ENCODE measurements at places on chromosomes 6 and 20.

- DNase-seq: peak; percentile 56
Observed at GRCh38 chr6:87436435-87436834, 28.7 kb downstream of the CFAP206 start.

GRCh38 chr6:136403110-136403980 lies 113.7 kb upstream of the BCLAF1 start:
- DNase-seq: peak; percentile 72

DNA sequence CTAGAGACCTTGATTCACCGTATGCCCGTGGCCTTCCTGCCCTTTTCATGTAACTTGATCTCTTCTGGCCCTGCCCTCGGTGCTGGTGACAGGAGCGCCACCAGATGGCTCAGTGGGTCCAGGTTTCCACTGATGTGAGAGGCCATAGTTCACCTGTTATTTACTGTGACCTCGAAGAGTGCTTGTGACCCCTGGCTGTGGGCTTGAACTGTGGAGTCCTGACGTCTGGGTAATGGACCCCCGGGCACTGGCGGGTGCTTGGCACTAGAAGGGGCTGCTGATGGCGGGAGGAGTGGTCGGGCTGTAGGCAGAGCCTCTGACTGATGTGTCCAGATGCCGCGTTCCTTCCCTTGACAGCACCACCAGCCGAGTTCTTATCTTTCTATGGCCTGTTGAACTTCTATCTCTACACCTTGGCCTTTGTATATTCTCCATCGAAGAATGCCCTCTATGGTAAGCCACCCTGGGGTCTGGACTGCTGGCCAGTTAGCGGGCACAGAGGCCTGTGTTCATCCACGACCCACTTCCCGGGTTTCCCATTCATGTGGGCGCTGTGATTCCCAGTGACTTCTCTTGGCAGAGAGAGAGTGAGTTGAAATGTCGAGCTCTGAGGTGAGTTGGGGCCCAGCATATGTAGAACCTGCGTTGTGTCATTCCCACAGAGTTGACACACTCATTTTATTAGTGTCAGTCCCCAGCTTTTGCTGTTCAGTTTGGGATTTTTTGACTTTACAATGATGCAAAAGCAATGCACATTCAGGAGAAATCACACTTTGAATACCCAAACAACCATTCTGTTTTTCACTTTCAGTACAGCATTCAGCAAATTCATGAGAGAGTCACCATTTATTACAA lies 14.9 kb downstream of the DYNLT1 start:
- no peak for DNase-seq

DNA sequence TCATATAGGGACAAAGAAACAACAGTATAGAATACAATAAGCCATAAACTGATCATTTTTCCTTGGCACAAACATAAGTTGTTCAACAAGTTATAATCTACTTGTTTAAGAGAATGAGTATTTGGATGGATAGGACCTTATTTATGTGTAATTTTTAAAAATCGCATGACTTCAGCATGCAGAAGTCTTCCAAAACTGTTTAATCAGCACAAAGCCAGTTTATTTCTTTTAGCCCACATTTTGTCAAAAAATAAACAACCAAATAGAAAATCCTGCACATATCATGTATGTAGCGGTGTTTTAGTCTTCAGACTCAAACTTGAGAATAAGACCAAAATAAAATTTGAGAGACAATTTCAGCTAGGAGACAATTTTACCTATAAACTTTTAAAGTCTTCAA lies 304.7 kb downstream of the TRDN start:
- DNase-seq: no peak

DNA sequence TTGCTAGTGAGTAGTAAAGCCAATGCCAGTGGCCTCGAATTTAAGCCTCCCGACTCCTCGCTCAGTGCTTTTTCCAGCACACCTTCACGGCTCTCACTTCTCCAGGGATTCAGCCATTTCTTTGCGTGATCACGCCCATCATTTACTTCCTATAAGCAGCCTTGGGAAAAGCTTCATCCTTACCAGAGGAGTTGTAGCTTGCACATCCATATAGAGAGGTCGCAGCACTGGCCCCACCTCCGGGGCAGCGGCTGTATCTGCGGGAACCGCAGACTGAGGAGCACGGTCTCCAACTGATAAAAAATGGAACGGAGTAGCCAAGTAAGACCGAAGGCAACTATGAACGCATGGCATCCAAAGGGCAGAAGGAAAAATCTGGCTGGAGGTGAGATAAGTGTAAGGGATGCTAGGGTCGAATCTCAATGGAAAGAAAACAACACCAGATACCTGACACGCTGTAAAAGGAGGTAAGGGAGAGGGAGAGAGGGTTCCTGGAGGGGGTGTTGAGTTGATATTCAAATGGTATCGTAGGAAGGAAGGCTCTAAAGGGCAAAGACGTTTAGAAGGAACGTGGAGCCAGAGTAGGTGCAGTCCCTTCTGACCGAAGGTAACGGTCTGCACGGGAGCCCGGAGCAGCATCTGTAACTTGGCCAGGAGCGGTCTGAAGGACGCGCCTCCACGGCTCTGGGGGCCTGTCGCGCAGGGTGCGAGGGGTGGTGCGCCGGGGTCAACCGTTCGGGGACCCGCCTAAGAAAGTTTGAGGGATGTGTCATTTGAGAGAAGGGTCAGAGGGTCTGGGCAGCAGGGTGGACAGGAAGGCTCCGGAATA lies 640 bp downstream of the NFS1 start:
- DNase-seq: peak; percentile 36

GRCh38 chr20:47400685-47401084 lies 44.2 kb upstream of the ZMYND8 start:
- DNase-seq: no peak

DNA sequence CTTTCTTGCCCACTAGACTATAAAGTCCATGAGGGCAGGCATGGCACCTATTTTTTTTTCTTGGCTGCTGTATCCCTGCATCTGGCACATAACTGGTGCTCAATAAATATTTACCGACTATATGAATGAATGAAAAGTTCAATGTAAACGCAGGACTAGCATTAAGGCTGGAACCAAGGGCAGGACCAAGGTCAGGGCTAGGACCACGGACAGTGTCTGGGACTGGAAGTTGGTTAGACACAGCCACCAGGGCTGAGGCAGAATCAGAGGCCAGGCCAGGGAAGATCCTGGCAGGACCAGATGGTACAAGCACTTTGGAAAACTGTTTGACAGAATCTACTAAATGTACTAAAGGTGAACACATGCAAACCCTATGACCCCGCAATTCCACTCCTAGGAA lies 3.7 kb downstream of the TNXB start:
- DNase-seq: no peak

DNA sequence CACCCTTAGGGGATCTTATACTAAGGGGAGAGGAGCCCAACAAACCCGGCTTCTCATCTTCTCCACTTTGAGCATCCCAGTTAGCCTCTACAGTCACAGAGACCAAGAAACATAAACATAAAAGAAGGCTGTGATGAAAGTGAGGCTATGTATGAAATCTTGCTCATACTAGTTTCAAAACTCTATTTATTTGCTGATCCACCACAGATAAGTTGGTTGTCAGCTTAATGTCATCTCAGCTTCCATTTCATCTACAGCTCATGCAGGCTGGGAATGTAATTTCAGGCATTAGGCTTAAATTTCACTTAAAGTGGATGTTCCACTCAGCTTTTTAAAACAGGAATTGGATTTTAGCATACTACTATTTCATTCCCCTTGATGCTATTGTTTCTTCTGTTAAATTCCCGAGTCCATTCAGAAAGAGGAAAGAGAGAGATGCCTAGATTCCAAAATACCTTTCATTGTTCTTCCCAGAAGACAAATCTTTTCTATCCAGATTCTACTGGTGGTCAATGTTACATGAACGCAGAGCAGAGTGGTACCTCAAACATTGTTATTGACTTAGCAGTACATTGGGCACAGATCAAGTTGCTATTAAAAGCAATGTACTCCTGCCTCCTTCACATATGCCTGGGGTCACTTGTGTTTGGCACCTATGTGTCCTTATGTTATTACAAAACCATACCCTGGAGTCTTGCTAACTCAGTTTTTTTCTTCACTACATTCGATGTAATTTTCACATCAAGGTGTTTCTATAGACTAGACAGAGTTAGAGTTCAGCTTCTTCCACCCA lies 149.0 kb downstream of the HACE1 start:
- no peak for DNase-seq

- no peak for DNase-seq
Observed at GRCh38 chr20:21609221-21609620, 95.4 kb upstream of the NKX2-2 start.

DNA sequence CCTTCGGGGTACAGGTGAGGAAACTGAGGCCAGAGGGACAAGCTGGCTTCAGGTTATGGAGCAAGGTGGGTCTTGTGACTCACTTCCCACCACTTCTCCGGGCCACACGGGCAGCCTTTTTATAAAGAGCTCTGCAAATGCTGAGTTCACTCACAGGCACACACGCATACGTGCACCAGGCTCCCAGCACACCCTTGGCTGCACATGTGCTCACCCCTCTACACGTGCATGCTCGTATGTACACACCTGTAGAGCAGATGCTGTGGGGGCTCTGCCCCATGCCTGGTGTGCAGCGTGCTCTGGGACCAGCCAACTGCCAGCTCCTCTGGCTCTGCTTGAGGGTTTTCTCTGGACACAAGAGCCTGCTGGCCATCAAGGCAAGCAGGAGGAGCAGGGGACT lies 29.1 kb downstream of the VSTM2L start:
- no peak for DNase-seq

DNA sequence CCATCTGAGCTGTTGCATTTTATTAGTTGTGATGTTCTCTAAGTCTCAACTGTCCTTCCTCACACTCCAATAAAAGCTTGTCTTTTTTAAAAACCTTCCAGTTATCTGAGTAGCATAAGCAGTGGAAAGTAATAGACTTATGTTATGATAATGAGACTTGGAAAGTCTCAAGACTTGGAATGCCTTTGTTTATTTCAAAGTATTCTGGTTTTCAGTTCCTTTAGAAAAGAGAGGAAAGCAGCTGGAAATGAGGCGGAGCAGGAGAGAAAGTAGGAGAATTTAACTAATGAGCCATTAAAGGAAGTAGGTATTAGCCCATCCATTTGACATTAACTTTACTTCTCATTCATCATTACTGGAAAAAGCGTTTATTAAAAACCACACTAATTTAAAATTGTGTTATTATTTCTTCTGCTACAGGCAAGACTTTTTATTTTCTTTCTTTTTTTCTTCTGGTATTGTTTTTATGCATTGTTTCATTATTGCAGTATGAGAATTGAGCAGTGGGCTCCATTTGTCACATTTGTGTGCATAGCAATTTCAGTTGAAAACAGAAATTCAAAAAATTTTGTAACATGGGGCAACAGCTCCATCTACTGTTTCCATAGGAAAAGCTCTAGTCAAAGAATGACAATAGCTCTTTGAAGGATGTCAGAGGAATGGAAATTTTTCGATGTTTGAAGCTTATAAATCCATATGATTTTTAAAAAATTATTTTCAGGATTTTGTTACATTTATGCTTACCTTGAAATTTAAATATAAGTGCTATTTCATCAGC lies 194.8 kb downstream of the COL9A1 start:
- peak; percentile 6 for DNase-seq

DNA sequence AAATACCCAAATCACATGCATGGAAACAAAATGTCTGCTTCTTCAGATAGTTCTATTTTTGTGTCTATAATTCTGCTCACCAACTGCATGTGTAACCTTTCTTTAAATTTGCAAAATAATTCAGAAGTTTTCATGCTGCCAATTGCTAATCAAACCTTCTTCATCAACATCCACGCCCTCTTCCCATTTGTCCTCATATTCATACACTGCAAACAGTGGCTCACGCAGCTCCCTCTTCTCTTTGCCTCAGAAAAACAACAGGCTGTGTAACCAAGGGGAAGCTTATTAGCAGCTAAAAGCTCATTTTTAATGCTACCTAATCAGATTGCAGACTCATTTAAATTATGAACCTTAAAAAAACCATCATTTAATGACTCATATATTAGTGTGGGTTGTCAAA lies 555.0 kb upstream of the EPHA7 start:
- no peak for DNase-seq
